Calu3 (cell line): ENCODE measurements at places on chromosomes 2 and 18. TPM values are rescaled to one million over a fixed set of nuclear protein-coding genes. Genes with fewer than 3 reads are reported as not detected.
A peak's percentile ranks its signal among the peaks of the same experiment; 100 is the strongest.

The SCN3A gene
- total RNA-seq, result 0.09 and 1.3 TPM in 2 replicates

DNA sequence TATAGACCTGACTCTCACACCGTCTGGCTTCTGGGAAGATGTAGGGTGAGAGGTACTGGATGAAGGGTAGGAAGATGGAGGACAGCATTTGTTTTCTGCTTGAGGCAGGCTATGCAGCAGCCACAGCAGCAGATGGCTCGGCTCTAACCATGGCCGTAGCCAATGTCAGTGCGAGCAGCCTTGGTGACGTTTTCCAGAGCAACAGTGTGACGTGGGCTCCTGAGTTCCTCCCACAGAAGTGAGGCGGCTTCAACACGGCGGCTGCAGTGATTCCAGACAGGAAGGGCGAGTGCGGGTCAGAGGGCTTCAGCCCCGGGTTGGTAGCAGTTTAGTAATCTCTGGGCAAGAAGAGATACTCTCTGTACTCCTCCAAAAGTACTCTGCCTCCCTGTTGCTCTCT, 133.0 kb upstream of the MYT1L start:
- no peak for DNase-seq
- H3K27ac ChIP-seq, result no peak overlapping the region
- H3K4me3 ChIP-seq, result no peak overlapping the region
- H3K4me1 ChIP-seq, result no peaks in the 10 kb centered on the region
- no peaks in the 10 kb centered on the region for H3K36me3 ChIP-seq

- H3K27me3 ChIP-seq, result peaks cover 79% of the 10 kb centered on the region
- H3K36me3 ChIP-seq, result no peaks in the 10 kb centered on the region
- H3K4me1 ChIP-seq, result peaks cover 7% of the 10 kb centered on the region
- DNase-seq, result no peak
- H3K4me3 ChIP-seq, result no peak overlapping the region
- H3K27ac ChIP-seq, result no peak overlapping the region
Observed at GRCh38 chr2:119025013-119025412, 83.0 kb downstream of the MARCO start.

The SOX11 gene
- not detected in 2 replicates for total RNA-seq

GRCh38 chr2:165897726-165898125, 55.9 kb downstream of the TTC21B start:
- H3K27me3 ChIP-seq, result no peaks in the 10 kb centered on the region
- DNase-seq, result no peak
- no peak overlapping the region for H3K27ac ChIP-seq
- peaks cover 1% of the 10 kb centered on the region for H3K4me1 ChIP-seq

The LIMS4 gene
- total RNA-seq, result 0.29 TPM in 1 of 2 replicates, not detected in the other

The FOXI3 gene
- not detected in 2 replicates for total RNA-seq

- no peak overlapping the region for H3K4me3 ChIP-seq
- H3K36me3 ChIP-seq, result no peaks in the 10 kb centered on the region
- peaks cover 31% of the 10 kb centered on the region for H3K4me1 ChIP-seq
- H3K27ac ChIP-seq, result no peak overlapping the region
- DNase-seq, result no peak
Observed at GRCh38 chr2:46337208-46337994, 40.2 kb downstream of the EPAS1 start.

The DCDC2C gene
- total RNA-seq, result not detected in 2 replicates

- no peaks in the 10 kb centered on the region for H3K27me3 ChIP-seq
- H3K4me3 ChIP-seq, result peak overlapping the region; percentile 88
- peak overlapping the region; percentile 70 for H3K27ac ChIP-seq
- H3K4me1 ChIP-seq, result peaks cover 19% of the 10 kb centered on the region
- peaks cover 27% of the 10 kb centered on the region for H3K36me3 ChIP-seq
Observed at GRCh38 chr2:85578243-85579180, 1.1 kb downstream of the VAMP8 start.

The GALR1 gene
- not detected in 2 replicates for total RNA-seq

- no peaks in the 10 kb centered on the region for H3K36me3 ChIP-seq
- H3K27me3 ChIP-seq, result peaks cover 27% of the 10 kb centered on the region
- no peaks in the 10 kb centered on the region for H3K4me1 ChIP-seq
- no peak overlapping the region for H3K27ac ChIP-seq
- no peak overlapping the region for H3K4me3 ChIP-seq
Observed at GRCh38 chr2:11856095-11856494, 109.7 kb downstream of the LPIN1 start.

DNA sequence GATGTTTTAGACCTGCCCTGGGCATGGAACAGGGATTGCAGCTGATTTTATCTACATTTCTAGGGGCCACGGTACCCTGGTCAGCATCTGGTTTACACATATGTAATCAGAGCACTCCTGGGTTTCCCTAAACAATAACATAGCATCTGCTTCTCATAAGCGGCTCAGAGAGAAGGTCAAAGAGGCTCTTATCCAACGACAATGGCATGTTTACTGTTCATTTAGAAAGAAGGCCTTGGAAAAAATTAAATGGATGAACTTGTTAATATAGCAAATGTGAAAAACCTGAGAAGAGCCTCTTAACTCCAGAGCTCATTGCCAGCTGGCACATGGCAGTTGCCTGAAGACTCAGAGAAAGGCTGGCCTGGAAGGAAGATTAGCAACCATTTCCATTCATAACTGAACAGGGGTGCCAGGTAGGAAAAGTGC, 202.8 kb upstream of the THUMPD2 start:
- H3K4me3 ChIP-seq, result no peak overlapping the region
- no peak overlapping the region for H3K27ac ChIP-seq
- no peak for DNase-seq

GRCh38 chr18:8706791-8707555, 1.6 kb downstream of the MTCL1 start:
- peaks cover 66% of the 10 kb centered on the region for H3K36me3 ChIP-seq
- peak overlapping the region; percentile 92 for H3K4me3 ChIP-seq
- DNase-seq, result peak; percentile 70
- peak overlapping the region; percentile 90 for H3K27ac ChIP-seq
- H3K27me3 ChIP-seq, result no peaks in the 10 kb centered on the region
- H3K4me1 ChIP-seq, result peaks cover 48% of the 10 kb centered on the region

DNA sequence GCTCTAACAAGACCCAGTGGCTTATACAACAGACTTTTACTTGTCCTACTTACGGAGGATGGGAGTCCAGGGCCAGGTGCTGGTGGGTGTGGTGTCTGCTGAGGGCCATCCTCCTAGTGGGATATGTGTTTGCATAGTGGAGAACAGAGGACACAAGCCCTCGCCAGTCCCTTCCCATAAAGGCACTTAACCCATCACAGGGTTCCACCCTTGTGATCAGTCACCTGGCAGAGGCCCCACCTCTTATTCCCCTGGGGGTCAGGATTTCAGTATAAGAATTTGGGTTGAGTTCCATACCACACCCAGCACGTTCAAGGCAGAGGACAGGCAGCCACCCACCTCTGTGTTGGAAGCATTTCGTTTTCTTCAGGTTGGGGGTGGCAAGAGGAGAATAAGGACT, 259.0 kb downstream of the AGAP1 start:
- no peak for DNase-seq
- H3K27ac ChIP-seq, result no peak overlapping the region

GRCh38 chr2:38492042-38492615, 110.6 kb downstream of the HNRNPLL start:
- H3K36me3 ChIP-seq, result no peaks in the 10 kb centered on the region
- DNase-seq, result no peak
- H3K27me3 ChIP-seq, result no peaks in the 10 kb centered on the region
- H3K4me3 ChIP-seq, result no peak overlapping the region
- H3K4me1 ChIP-seq, result no peaks in the 10 kb centered on the region

The AQP12A gene
- not detected in 2 replicates for total RNA-seq

- H3K4me3 ChIP-seq, result no peak overlapping the region
- H3K27ac ChIP-seq, result no peak overlapping the region
- no peak for DNase-seq
- H3K27me3 ChIP-seq, result no peaks in the 10 kb centered on the region
Observed at GRCh38 chr2:51003345-51004192, 28.4 kb downstream of the NRXN1 start.

The DSG4 gene
- not detected in 2 replicates for total RNA-seq

DNA sequence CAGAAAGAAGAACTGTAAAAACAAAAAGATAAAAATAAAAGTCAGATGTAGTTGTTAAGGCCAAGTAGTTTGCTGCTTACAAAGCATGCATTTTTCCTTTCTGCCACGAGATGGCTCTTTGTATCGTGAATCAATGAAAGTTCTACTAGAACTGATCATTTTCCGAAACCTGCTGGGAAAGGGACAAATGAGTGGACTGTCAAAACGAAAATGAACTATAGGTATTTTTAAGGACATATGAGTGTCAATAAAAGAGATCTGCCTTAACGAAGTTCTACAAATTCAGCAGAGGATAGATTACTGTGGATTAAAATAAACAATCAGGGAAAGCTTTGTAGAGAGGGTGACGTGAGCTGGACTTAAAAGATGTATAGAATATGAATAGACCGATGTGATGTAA, 15.0 kb upstream of the ELOA2 start:
- H3K4me3 ChIP-seq, result no peak overlapping the region
- DNase-seq, result peak; percentile 32
- no peaks in the 10 kb centered on the region for H3K36me3 ChIP-seq
- peaks cover 37% of the 10 kb centered on the region for H3K27me3 ChIP-seq
- H3K27ac ChIP-seq, result no peak overlapping the region
- peaks cover 8% of the 10 kb centered on the region for H3K4me1 ChIP-seq

- no peaks in the 10 kb centered on the region for H3K36me3 ChIP-seq
- H3K27me3 ChIP-seq, result no peaks in the 10 kb centered on the region
- no peak overlapping the region for H3K4me3 ChIP-seq
- H3K27ac ChIP-seq, result no peak overlapping the region
Observed at GRCh38 chr2:63444565-63445288, 143.6 kb downstream of the WDPCP start.

DNA sequence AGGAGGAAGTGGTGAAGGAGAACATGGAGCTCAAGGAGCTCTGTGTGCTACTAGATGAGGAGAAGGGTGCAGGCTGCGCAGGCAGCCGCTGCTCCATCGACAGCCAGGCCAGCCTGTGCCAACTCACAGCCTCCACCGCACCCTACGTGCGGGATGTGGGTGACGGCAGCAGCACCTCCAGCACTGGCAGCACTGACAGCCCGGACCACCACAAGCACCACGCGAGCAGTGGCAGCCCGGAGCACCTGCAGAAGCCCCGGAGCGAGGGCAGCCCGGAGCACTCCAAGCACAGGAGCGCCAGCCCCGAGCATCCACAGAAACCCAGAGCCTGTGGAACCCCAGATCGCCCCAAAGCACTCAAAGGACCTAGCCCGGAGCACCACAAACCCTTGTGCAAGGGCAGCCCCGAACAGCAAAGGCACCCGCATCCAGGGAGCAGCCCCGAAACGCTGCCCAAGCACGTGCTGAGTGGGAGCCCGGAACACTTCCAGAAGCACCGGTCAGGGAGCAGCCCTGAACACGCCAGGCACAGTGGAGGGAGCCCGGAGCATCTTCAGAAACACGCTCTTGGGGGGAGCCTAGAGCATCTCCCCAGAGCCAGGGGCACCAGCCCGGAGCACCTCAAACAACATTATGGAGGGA, 9.0 kb downstream of the CCDC85A start:
- no peaks in the 10 kb centered on the region for H3K36me3 ChIP-seq
- H3K4me1 ChIP-seq, result peaks cover 10% of the 10 kb centered on the region
- H3K27ac ChIP-seq, result no peak overlapping the region
- no peak for DNase-seq
- H3K4me3 ChIP-seq, result no peak overlapping the region

DNA sequence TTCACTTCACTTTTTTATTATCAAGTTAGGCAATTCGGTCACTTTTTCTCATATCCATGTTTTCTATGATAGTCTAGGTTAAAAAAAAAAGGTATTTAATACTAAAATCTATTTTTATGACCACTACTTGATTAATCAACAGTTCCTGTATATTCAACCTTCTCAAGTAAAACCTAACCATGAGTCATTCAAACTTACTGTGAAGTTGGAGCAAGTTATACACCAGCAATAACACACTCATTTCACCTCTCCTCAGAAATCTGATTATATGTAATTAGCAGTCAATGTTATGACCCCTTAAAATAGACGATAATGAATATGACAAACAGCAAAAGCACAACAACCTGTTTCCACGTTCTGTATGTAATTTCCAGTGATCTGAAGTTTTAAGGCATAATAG, 35.0 kb upstream of the ADAM17 start:
- H3K4me1 ChIP-seq, result peaks cover 14% of the 10 kb centered on the region
- no peak overlapping the region for H3K4me3 ChIP-seq
- no peaks in the 10 kb centered on the region for H3K27me3 ChIP-seq

The PLCD4 gene
- 0.38 and 0.95 TPM in 2 replicates for total RNA-seq

- H3K36me3 ChIP-seq, result no peaks in the 10 kb centered on the region
- no peaks in the 10 kb centered on the region for H3K4me1 ChIP-seq
- DNase-seq, result no peak
- no peak overlapping the region for H3K4me3 ChIP-seq
- peaks cover 97% of the 10 kb centered on the region for H3K27me3 ChIP-seq
- H3K27ac ChIP-seq, result no peak overlapping the region
Observed at GRCh38 chr2:109387221-109387735, 226.5 kb downstream of the SEPTIN10 start.

The MALL gene
- 51.5 and 72.6 TPM in 2 replicates for total RNA-seq

GRCh38 chr2:196372276-196372809, 201.0 kb upstream of the STK17B start:
- H3K27ac ChIP-seq, result no peak overlapping the region
- no peak overlapping the region for H3K4me3 ChIP-seq
- H3K36me3 ChIP-seq, result no peaks in the 10 kb centered on the region
- H3K27me3 ChIP-seq, result no peaks in the 10 kb centered on the region

DNA sequence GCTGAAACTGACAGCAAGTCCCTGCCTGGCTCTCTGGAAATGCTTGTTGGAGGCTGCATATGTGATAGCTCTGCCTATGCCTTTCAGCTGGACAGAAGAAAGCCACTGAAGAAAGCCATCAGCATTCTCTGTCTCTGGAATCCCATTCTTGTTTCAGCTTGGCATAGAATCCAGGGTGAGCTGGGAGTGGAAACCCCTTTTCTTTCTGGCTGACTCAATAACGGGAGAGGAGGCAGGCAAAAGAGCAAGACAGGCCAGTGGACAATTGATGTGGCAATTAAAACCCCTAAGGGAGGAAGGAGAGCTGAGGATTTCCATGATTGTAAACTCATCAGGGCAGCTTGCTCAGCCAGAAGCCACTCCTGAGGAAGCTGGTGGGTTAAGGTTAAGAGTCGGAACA, 208.1 kb downstream of the CLIP4 start:
- H3K4me1 ChIP-seq, result no peaks in the 10 kb centered on the region
- DNase-seq, result no peak
- H3K27me3 ChIP-seq, result peaks cover 99% of the 10 kb centered on the region
- no peak overlapping the region for H3K4me3 ChIP-seq
- H3K36me3 ChIP-seq, result peaks cover under 1% of the 10 kb centered on the region
- no peak overlapping the region for H3K27ac ChIP-seq

The ABCB11 gene
- total RNA-seq, result 1.3 and 2.1 TPM in 2 replicates
